ENCODE measurements at places on chromosomes 7 and 10. TPM values are rescaled to one million over a fixed set of nuclear protein-coding genes. Genes with fewer than 3 reads are reported as not detected.

GRCh38 chr7:150867605-150868004 is 15.3 kb downstream of the AOC1 start:
- DNase-seq = no peak

DNA sequence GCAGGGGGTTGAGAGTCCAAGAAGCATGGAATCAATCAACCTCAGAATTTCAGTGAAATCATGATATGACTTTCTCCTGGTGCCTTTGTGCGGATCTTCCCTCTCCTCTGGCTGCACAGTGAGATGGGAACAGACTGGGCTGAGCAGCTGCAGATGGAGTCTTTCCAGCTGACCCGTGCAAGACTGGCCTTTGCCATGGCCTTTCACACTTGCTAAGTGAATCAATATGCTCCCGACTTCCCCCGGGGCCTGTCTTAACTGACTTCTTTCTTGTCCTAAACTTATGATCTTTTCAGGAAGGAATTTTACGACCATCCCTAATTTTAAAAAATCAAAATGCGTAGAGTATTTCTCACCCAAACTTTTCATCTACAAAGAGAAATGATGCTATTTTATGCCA is 469.9 kb downstream of the GALNT17 start:
- DNase-seq = no peak

DNA sequence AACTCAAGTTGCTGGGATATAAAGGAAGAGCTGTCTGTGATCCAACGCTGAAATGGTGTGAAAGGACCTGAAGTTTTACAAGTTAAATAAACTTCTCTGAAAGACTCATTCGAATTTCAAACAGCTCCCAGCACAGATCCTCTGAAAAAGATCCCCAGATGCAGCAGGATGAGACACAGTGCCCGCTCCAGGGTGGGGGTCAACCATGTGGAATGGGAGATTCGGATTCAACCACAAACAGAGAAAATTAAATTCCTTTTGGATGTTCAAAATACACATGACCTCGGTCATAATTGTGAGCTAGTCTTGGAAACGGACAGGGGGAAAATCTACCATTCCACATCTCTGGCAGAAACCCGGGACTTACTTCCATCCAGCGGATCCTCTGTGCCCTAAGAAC is 119.6 kb downstream of the PRKAG2 start:
- DNase-seq = peak; percentile 93

DNA sequence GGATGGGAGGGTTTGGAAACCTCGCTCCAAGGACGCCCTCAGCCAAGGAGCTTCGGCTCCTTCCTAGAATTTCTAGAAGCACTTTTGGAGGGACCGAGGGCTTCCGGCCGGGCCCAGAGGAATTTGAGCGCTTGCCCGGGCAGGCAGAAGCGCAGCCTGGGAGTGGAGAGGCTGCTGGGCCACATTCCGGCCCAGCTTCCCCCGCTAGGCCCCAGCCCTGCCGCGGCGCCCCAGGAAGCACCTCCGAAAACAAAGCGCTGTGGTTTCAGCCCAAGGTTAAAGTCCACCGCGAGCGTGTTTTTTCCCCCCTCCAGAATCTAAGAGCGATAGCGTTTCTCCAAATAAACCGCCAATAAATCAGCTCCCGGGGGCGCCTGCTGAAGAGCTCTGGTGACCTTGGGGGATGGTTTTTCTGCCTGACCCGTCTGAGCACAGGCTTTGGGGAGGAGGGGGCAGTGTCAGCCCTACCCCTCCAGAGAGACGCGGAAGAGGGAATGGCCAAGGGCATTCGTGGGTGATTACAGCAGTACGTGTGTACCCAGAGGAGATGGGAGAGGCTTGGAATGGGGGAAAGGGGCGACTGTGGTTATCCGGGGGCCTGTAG is 5.7 kb upstream of the TNRC18 start:
- peak; percentile 88 for DNase-seq

DNA sequence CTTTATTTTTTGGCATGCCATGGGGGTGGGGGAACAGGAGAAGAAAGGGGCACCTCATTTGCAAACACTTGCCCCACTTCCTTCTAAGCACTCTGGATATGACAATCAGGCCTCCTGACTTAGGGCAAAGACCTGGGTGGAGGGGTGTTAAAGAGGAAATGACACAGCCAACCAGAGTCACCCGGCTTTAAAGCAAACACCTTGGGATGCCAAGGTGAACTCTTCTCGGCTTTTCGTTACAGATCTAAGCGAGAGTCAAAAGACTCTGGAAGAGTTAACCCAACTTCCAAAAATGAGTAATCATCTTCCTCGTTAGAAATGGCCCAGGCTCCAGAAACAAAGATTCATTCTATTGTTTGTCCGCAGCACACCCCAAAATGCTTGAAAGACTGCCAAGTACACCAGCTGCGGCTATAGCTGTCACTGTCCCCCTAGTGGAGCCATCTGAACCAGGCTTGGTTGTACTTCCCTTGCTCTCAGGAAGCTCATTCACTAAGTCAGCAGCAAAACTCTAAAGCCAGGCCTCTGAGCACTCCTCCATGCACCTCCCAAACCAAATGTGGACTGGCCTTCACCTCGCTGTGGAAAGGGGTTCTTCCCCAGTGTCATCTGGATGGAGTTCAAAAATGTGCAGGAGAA is 24.8 kb downstream of the FAM53B start:
- peak; percentile 91 for DNase-seq

DNA sequence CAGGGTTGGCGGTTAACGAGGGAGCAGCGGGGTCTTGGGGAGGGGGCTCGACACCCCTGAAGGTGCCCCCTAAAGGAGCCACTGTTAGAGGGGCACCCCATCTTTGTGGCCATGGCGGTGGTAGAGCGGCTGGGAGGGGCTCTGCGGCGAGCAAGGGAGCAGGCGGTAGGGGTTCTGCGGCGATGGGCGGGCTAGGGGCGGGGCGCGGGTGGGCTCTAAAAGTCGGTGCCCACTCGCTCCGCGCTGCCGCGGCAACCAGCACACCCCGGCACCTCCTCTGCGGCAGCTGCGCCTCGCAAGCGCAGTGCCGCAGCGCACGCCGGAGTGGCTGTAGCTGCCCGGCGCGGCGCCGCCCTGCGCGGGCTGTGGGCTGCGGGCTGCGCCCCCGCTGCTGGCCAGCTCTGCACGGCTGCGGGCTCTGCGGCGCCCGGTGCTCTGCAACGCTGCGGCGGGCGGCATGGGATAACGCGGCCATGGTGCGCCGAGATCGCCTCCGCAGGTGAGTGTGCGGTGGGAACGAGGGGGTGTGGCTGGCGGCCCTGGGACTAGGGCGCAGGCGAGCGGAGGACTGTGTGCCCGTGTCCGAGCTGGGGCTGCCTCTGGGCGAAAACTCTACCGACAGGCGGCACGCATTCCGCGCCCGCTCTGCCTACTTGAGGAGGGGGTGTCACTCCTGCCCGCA is at the start of gene MEST:
TSS of gene MEST (plus strand) at position 245 of the 682 bp plus-strand sequence. CDS start at position 474, 229 bp downstream.
- DNase-seq = peak; percentile 82

- DNase-seq = no peak
Measured at GRCh38 chr7:29285444-29285793, 90.8 kb downstream of the CHN2 start.

DNA sequence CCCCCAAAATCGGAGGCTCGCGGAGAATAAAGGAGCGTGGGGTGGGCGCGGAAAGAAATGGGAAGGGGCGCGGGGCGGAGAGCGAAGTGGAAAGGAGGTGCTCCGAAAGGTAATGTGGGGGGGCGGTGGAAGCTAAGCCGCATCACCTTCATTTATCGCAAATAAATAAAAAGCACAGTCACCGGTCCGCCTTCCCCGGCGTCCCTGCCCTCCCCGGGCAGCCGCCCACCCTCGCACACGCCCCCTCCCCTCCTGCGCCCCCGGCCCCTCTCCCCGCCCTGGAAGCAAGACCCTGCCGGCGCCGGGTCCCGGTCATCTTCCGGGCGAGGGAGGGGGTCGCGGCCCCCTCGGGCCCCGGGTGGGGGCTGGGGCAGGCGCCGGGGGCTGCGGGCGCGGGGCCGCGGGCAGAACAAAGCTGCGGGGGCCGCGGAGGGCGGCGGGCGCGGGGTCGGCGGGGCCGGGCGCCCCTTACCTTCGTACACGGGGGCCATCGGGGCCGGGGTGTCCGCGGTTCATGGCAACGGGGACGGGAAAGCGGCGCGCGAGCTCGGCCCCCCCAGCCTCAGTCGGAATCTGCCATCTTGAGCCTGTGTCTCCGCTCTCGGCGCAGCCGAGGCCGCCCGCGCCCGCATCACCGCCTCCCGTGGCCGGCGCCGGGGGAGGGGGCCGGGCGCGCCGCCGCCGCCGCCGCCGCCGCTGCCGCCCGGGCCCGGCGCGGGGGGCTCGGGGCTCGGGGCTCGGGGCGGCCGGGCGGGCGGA is 486 bp downstream of the HIPK2 start:
- peak; percentile 95 for DNase-seq

DNA sequence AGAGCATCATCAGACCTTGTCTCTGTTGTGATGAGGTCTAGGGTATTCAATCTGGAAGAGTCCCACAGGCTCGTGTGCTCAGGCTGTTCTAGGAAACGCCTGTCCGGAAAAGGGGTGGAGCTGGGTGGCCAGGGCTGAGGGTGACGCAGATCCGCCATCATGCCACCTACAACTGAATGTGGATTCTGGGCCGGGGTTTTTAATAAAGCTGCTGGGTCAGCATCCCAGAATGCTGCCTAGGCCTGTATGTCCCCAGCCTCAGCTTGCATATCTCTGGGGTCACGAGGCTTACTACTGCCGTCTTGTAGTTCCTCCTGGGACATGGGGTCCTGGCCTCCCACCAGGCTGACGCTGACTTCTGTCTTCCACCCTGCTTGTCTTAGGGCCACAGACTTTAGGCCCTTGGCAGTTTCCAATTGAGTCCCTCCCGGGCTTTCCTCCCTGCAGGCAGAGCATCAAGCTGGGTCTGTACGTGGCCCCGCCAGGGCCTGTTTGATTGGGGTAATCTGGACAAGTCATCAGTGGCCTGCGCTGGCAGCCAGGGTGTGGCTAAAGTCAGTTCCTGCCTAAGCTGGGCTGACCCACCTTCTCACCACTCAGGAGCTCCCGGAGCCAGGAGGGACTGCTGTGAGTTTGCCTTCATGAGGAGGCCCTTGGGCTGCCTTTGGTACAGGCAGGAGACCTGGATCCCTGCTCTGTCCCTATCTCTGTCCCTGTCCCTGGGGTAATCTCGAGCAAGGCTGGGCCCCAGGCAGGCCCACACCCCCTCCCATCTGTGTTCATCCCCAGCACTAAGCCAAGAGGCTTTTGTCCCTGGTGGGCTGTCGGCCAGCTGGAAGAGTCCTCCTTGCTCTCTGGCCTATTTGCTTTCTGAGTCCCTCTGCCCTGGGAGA is 79.9 kb downstream of the ZMIZ1 start:
- DNase-seq = no peak

DNA sequence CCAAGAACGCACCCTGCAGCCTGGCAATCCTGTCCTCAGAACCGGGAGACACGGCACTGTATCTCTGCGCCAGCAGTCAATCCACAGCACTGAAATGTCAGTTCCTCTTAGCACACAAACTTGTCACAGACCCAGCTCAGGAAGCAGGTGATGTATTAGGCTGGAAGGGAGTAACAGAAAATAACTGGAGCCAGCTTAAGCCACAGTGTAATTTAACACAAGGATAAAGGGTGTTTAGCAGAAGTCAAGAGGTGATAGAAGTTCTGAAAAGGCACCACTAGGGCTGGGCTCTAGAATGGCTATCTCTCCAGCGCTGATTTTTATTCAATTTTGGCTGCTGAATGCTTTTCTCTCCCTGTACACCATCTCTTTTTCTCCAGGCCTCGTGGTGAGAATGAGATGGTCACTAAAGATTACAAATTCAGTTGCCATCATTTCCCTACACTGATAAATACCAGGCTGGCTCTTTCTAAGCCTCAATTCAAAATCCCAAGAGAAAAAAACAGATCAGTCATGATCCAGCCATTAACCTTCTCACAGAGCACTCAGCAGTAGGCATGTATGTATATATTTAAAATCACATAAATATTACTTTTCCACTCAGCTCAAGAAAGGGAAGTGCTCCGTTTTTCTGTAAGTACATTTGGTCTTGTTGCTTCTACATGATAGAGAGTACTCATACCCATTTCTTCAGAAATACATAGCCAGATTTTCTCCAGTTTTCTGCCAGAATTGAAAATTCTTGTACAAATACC is 102.7 kb upstream of the PRSS1 start:
- no peak for DNase-seq

- DNase-seq = no peak
Measured at GRCh38 chr7:142231716-142232115, 26.1 kb downstream of the PRSS58 start.

GRCh38 chr7:66627151-66627681 is 1.5 kb upstream of the KCTD7 start:
- peak; percentile 49 for DNase-seq

GRCh38 chr7:117127585-117128168 is 174.4 kb downstream of the ST7 start:
- no peak for DNase-seq

DNA sequence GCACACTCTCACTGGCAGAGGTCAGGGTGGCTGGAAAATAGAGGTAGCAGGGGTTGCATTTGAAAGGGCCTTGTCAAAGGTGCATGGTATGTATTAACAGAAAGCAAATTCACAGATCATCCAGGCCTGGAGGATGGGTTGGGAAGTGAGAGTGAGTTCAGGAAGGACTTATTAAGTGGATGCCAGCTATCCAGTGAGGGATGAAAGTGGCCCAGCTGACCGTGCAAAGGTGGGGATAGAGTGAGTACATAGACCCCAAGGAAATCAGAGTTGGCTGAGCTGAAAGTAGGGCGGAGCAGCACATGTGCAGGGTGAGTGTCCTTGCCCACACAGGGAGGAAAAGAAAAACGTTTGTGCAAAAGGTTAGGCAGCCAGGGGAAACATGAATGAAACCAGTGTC is 58.1 kb downstream of the HECW1 start:
- no peak for DNase-seq

DNA sequence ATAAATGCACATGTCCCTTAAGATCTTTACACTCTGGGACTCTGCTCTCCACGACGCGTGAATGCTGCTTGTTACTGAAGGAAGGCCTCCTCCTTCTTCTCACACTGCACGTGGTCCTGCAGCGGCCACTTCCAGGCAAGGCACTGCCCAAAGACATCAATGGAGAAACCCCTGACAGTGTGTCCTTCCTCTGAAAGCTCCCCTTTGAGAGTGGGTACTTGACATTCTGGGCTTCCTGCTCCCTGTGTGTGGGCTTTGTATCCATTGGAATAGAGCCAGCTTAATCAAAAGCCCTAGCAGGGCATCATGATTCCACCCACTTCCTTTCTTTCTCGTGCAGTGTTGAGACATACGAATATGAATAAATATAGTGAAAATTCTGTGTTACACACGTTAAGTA is 69.7 kb upstream of the STK17A start:
- DNase-seq = no peak

- no peak for DNase-seq
Measured at GRCh38 chr7:137818036-137818435, 28.7 kb downstream of the DGKI start.

- no peak for DNase-seq
Measured at GRCh38 chr7:116897661-116898060, 35.3 kb downstream of the CAPZA2 start.

The AGFG2 gene
- total RNA-seq = 9.4 TPM

The BLNK gene
- 0.36 TPM for total RNA-seq

The GIMAP8 gene
- not detected for total RNA-seq

The ZNF398 gene
- 17.7 TPM for total RNA-seq

The HOXA3 gene
- 4.0 TPM for total RNA-seq

The SLC18A2 gene
- under 0.01 TPM for total RNA-seq

The ZWINT gene
- total RNA-seq = 6.8 TPM

The POMZP3 gene
- total RNA-seq = 8.0 TPM

The GJD4 gene
- total RNA-seq = under 0.01 TPM

The CDNF gene
- total RNA-seq = 1.8 TPM

The METTL2B gene
- 29.5 TPM for total RNA-seq

Data from osteoblast (primary cell).